Mammary epithelial cell (primary cell): ENCODE measurements at places on chromosomes 13 and 19.
A peak's percentile ranks its signal among the peaks of the same experiment; 100 is the strongest.

DNA sequence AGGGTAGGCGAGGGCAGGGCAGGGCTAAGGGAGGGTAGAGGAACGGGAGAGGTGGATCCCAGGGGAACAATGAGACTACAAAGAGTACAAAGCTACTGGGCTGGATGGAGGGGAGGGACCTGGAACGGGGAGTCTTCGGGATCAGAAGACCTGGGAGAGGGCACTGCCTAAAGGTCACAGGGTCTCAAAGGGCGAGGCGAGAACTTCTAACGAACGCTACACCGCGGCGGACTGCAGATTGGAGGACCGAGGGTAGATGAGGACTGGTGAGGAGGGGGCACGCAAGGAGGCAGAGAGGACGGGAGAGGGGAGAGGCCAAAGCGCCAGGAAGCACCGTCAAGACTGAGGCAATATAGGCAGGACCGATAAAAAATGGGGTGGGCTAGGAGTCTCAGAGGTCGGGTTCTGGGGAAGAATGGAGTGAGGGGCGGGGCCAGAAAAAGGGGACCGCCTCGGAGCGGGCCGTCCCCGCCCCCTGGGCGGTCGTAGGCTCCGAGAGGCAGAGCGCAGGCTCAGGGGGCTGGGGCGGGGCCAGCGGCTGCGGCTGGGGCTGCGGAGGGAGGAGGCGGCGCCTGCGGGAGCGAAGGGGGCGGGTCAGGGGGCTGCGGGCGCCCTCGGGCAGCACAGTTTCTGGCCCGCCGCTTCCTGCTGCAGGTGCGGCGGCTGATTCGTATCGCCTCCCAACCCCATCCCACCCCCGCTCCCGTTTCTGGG is 1.3 kb upstream of the KCNC3 start:
- DNase-seq, result no peak

DNA sequence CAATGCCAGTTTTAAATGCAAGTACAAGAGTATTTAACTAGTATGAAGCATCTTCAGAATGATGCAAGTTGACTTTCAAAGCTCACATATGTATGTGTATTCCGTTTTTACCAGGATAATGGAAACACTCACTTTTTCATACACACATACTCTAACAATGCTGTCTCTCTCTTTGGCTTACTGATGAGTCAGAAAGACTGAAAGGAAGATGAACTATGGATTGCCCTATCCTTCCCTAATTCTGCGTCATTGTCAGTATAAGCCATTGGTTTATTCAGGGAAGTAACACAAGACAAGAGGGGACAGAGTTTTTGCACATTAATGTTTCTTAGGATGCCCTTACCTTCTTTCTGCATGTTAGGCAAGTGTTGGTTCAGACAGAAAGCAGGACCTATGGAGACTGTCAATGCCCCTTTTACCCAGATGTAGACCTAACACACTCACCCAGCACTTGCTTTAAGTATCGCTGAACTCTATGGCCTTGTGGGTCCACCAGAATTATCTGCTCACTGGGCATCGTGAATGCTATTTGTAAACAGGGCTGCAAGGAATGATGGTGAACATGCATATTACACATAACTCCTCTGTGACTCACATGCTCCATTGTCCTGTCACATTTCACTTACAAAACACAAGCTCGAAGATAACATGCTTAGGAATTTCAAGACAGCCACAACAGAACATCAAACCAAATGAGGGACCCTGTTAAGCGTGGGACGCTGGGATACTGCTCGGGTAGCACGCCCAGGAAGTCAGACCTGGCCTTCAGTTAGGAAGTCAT is 10.0 kb upstream of the OXGR1 start:
- no peak for DNase-seq

DNA sequence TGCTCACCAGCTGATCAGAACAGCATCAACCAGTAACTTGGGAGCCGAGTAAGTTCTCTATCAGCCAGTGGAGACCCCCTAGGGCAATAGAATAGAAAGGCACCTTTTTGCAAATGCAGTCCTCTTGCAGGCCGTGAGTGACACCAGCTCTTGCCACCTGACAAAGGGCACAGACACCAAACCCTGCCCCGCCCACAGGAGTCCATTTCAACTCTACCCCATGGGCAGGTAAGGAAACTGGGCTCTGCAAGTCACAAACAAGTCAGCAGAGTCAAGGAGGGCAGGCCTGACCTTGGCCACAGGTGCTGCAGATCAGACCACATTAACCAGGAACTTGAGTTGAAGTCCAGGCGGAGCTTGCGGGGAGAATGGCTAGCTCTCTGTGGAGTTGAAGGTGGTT is 77.4 kb upstream of the SPATA13 start:
- DNase-seq, result no peak

DNA sequence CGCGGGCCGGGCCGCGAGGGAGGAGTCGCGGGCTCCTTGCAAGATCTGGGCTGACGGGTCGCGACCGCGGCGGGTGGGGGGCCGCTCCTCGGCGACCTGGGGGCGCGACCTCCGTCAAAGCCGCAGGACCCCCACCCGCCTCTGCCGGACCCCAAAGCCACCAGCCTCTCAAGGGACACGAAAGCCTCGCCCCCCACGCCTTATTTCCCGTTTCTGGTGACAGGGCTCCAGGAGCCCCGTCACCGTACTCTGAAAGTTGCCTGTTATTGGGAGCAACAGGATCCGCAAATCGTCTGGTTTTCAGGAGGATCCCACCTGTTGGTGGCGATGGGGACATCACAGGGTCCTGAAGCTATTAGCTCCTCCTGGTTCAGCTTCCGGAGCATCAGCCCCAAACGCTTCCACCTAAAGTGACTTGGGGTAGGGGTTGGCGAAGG is 530 bp downstream of the MAU2 start:
- DNase-seq, result peak; percentile 6

GRCh38 chr13:40648841-40649240 is 17.6 kb downstream of the FOXO1 start:
- DNase-seq, result no peak

DNA sequence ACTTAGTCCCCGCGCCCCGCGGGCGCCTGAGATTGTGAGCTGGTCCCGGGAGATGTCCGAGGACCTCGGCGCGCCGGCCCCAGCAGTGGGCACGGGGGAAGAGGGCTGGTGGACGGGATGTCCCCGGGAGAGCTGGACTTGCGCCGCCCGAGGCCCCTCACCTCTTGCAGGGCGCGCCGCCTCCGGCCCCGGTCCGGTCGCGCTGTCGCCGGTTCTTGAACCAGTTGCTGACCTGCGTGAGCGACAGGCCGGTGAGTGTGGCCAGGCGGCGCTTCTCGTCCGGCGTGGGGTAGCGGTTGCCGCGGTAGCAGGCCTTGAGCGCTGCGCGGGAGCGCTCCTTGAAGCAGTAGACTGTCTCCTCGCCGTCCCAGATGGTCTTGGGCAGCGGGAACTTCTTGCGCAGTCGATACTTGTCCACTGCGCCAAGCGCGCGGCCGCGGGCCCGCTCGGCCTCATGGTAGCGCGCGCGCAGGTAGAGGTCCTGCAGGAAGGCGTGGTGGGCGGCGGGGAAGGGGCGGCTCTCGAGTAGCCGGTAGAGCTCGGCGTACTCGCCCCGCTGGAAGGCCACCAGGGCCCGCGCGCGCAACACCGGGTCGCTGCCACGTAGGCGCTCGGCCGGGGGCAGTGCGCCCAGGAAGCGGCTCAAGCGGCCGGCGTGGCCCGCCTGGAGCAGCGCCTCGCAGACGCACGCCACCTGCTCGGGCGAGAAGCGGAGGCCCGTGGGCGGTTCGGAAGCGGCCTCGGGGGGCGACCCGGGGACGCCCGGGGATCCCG is 984 bp downstream of the SIX5 start:
- DNase-seq, result peak; percentile 70

DNA sequence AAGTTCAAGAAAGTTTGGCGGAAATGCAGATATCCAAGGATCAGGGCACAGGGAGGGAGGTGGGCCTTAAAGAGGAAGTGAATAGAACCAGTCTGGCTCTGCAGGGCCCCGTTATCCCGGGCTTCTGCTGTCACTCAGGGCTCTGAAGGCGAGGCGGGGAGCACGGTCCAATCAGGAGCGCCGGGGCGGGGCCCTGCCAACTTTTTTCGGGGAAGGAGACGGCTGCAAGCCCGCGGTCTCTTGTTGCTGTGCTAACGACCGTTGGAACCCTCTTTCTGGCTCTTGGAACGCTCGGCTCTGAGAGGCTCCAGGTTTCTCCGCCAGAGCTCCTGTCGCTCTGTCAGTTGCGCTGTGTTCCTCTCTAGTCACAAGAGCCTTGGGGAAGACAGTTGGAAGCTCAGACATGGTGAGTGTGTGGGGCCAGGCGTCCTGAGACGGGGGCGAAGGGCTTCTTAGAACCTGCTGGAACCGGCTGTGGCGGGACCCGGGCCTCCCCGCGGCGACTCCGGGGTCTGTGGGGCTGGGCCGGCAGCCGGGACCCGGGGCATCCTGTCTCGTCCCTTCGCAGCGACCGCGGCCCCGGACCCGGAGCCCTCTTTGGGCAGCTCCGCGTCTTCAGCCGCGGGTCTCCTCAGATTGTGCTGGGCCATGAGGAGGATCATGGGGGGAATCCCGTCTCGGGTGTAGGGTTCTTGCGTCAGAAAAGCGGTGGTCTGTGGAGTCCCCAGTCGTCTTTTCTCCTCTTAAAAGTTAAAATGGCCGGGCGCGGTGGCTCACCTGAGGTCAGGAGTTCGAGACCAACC is 27.7 kb downstream of the ZNF844 start:
- peak; percentile 10 for DNase-seq

DNA sequence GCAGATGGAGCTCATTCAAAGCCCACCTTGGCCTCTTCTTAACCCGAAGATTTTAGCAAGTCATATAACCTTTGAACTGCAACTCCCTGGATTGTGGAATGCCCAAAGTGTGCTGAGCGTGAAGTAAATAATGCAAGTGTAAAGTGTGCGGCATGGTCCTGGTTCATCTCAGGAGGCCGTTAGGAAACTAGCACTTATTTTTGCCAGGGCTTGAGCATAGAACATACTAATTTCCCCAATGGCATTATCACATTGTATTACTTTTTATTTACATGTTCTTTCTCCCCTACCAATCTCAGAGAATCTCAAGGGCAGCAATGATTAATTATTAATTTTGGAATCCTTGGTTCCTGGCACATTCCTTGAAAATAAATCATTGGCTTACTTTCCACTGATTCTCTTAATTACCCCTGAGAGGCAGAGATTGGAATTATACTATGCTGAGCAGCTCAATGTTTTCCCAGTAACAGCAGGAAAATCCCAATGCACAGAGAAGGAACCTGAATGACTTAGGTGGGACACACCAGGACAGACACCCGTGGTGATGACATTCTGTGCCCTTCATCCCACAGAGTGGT is 128.8 kb upstream of the GJB6 start:
- DNase-seq, result no peak

DNA sequence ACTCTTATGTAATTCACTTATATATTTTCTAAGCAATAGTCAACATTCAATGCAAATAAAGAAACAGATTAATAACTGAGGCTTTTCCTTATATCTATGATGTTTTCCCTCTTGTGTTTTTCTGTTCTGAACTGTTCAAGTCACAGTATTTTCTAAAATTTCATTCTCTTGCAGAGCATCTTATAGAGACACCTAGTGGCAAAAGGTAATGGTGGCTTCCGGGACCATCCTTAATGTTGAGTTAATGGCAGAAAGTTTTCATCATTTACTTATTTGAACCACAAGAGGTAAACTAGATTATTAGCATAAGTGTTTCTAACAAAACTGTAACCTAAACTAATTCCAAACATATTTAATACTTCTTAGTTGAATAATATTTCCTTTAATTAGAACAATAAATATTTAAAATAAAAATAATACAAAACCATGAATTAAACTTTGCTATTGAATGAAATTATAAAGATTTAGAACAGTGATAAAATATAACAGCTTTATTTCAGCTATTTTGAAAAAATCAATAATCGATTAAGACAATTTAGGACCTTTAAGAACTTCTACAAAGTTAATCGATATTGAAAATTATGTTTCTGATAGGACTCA is 1.7 kb upstream of the SLITRK5 start:
- no peak for DNase-seq

DNA sequence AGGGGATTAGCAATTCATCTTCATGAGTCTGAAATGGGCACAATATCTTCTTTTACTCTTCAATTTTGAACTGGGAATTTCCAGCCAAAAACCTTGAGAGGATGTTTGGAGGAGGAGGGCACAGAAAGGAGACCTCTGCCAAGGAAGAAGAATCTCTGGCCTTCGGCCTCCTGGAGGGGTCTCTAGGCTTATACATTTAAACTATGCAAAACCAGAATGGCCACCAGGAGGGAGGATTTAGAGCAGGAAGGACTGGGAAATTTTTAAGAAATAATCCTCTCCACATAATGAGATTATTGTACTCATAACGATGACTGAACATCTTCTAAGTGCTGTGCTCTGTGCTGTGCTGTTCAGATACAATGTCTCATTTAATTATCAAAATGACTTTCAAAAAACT is 325.9 kb downstream of the NDFIP2 start:
- no peak for DNase-seq

DNA sequence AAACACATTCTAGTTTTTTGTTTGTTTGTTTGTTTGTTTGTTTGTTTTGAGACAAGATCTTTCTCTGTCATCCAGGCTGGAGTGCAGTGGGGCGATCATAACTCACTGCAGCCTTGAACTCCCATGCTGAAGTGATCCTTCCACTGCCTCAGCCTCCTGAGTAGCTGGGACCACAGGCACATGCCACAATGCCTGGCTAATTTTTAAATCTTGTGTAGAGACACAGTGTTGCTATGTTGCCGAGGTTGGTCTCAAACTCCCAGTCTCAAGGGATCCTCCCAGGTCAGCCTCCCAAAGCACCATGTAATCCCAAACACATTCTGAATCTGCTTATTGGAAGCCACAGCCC is 15.8 kb downstream of the PLA2G4C start:
- DNase-seq, result no peak

- DNase-seq, result no peak
Observed at GRCh38 chr13:99356262-99357091, 49.3 kb upstream of the GPR183 start.

- no peak for DNase-seq
Observed at GRCh38 chr13:98333486-98333885, 156.4 kb upstream of the RNF113B start.

- no peak for DNase-seq
Observed at GRCh38 chr13:110589793-110590390, 25.5 kb upstream of the NAXD start.

DNA sequence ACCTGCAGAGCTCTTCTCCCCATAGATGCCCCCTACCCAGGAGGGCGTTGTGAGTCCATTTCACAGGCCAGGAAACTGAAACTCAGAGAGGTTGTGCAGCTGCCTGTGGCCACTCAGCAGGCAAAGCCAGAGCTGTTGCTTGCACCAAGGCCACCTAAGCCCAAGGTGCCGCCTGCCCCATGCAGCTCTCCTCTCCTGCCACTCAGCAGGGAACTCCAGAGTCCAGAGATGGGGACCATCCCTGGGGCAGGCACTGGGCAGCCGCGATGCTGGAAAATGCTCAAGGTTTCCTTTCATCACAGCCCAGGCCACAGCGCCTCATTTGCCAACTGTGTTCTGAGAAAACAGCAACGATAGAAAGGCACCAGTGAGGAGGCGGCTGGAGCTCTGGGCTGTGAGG is 41.0 kb upstream of the PEPD start:
- DNase-seq, result no peak

GRCh38 chr13:78759704-78760103 is 100.7 kb upstream of the OBI1 start:
- no peak for DNase-seq
